ENCODE measurements at places on chromosomes 6 and 20. TPM values are rescaled to one million over a fixed set of nuclear protein-coding genes. Genes with fewer than 3 reads are reported as not detected.

The FRS3 gene
- 2.1 TPM for total RNA-seq

The HLA-DRB1 gene
- total RNA-seq: 84.4 TPM

The SH3BGRL2 gene
- 63.6 TPM for total RNA-seq

The FAM209A gene
- not detected for total RNA-seq

The TMEM170B gene
- total RNA-seq: 19.2 TPM

The NRSN1 gene
- not detected for total RNA-seq

The TRPC4AP gene
- total RNA-seq: 112 TPM

All from subcutaneous adipose tissue (tissue), 4 donors.